GF-D8 (cell line): ENCODE measurements at places on chromosomes 5 and 9.

DNA sequence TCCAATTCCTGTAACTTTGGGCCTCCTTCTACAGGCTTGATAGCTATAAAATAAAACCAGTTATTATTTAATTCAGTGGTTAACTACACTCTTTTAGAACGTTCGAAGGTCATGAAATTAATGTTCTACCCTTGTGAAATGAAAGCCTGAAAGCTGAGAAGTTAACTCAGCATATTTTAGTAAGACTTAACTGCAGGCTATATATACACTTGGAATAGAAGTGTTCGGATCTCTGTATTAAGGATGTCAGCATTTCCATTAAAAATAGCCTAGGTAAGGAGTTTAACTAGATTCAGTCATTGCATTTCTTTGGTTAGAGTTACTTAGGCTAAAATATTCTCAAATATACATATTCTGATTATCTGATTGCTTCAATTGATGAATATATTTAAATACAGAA is 229.2 kb downstream of the MRPS30 start:
- no peak for DNase-seq

DNA sequence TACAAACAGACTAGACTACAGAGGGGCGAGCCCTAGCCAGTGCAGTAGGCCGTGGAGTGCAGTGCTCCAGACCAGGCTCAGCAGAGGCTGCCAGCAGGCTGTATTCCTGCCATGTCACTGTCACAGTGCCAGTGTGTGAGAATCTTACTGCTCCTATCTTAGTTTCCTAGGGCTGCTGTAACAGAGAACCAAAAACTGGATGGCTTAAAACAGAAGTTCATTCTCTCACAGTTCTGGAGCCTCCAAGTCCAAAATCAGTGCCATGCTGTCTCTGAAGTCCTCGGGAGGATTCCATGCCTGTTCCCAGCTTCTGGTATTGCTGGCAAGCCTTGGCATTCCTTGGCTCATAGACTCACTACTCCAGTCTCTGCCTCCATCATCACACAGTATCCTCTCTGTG is 75.0 kb upstream of the SAP30L start:
- DNase-seq, result no peak

DNA sequence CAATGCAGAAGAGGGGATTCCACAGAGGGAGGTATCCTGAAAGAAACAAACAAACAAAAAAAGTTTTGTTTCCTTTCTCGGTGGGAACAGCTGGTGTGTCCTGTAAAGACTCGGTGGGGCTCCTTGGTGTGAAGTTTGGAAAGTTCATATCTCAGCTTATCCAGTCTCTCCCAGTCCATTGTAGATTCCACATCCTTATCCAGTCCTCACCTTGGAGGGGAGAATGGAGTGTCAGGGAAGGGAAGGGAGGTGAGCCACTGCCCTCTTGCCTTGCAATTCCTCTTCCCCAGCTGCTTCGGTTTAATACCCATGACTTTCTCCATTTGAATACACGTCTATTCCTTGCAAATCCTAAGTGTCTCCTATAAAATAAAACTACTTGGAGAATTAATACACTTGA is 234.5 kb downstream of the NFIB start:
- no peak for DNase-seq

DNA sequence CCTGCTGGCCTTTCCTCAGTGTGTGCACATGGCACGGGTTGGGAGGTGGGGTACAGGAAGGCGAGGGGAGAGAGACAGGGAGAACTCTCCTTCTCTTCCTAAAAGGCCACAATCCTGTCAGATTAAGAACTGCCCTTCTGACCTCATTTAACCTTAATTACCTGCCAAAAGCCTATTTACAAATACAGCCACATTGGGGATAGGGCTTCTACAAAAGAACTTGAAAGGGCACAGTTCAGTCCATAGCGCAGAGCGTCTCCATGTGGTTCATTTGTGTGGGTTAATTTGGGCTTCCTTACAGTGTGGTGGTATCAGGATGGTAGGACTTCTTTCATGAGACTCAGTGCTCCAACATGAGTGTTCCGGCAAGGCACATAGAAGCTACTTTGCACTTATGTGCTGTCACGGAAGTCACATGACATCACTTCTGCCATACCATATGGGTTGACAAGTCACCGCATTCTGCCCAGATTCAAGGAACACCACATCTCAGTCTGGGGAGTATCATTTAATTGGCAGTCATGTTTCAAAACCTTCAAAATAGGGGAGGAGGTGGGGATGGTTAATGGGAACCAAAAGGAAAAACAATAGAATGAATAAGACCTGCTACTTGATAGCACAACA is 46.8 kb downstream of the NLN start:
- DNase-seq, result no peak

DNA sequence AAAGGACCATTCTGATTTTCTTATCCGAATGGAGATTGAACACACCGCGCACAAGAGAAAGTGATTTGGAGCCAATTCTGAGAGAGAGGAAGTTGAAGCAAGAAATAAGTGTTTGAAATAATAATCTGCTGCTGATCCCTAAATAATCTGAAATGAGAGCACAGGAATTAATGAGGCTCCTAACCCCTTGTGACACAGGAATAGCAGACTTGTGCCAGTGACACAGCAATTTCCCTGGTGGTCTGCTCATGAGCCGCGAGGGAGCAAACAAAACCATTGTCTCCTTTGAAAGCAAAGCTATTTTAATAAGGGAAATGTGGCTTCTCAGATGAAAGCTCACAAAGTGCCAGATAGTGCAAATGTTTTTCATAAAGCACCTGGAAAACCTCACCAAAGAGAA is 936.1 kb upstream of the WWC1 start:
- DNase-seq, result no peak

GRCh38 chr5:58383448-58383847 is 76.4 kb downstream of the PLK2 start:
- DNase-seq, result no peak

GRCh38 chr9:70152350-70152749 is 106.4 kb upstream of the SMC5 start:
- DNase-seq, result no peak

DNA sequence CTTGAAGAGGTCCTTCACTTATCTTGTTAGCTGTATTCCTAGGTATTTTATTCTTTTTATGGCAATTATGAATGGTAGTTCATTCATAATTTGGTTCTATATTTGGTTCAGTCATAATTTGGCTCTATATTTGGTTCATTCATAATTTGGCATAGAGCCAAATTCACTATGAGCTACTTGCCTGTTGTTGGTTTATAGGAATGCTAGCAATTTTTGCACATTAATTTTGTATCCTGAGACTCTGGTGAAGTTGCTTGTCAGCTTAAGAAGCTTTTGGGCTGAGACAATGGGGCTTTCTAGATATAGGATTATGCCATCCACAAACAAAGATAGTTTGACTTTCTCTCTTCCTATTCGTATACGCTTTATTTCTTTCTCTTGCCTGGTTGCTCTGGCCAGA is 142.2 kb downstream of the PLCXD3 start:
- no peak for DNase-seq

DNA sequence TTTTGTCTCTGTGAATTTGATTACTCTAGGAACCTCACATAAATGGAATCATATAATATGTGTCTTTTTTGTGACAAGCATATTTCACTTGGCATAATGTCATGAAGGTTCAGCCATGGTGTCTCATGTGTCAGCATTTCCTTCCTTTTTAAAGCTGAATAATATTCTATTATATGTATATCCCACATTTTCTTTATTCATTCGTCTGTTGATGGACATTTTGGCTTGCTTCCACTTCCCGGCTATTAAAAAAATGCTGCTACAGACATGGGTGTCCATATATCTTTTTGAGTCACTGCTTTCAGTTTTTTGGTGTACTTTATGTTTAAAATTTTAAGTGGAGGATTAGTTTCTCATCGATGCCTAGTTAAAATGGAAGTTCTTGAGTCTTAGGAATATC is 59.8 kb upstream of the C5orf63 start:
- no peak for DNase-seq

DNA sequence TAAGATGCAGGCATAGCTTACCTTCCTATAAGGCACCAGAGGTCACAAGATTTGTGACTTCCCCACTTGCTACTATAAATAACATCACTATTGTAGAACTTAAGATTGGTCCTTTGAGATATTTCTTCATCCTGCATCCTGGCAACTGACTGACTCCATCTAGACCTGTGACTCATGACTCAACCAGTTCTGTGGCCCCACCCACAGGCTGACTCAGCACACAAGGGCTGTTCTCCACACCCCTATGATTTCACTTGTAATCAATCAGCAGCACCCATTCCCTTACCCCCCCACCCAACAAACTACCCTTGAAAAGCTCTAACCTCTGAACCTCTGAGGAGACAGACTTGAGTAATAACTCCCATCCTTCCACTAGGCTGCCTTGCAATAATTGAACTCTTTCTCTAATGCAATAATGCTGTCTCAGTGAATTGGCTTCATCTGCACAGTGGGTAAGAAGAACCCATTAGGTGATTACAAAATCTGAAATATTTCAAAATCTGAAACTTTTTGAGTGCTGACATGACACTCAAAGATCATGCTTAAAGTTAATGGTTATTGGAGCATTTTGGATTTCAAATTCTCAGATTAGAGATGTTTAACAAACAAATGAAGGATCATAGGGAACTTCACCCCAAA is 296.7 kb downstream of the ARL15 start:
- no peak for DNase-seq

- DNase-seq, result no peak
These were observed 2.1 kb downstream of the EDIL3 start for GRCh38 chr5:84382363-84383295.
